NCI-H2227 treated with DMSO at 0.1 percent for 48 hours (cell line): ENCODE measurements at places on chromosomes 5 and 9.

- DNase-seq = no peak
Observed at GRCh38 chr5:103333376-103333775, 74.8 kb downstream of the MACIR start.

DNA sequence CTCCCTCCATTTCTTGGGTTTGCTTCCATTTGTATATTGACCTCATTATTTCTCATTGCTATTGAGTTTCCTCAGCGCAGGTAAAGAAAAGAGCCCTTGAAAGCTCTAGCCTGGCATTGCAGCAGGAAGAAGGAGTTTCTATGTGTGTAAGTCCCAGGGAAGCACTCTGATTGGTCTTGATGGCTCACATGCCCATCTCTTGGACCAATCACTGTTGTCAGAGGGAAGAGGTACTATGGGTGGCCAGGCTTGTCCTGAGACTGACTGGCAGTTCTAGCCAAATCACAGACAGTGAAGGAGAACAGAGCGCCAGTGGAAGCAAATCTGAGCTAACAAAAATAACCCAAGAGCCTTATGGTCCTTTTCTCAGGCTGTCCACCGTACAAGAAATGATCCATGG, 219.0 kb downstream of the PAX5 start:
- DNase-seq = no peak

DNA sequence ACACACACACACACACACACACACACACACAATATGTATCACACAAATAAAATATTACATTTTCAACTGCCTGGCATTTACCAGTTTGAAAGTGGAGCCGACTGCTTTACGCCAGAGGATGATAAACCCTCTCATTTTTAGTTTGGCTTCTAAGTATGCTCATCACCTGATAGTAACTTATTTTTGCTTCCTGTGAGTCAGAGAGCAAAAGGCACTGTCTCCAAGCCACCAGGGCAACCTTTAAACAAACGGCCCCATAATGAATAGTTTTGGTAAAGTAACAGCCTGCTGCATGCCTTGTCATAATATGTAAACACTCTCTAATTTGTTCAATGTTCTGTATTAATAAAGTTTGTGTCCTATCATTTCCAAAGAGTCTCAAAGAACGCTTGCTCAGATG, 26.9 kb downstream of the KLF4 start:
- no peak for DNase-seq

- DNase-seq = no peak
Observed at GRCh38 chr9:89952401-89952800, 347.6 kb downstream of the GADD45G start.

DNA sequence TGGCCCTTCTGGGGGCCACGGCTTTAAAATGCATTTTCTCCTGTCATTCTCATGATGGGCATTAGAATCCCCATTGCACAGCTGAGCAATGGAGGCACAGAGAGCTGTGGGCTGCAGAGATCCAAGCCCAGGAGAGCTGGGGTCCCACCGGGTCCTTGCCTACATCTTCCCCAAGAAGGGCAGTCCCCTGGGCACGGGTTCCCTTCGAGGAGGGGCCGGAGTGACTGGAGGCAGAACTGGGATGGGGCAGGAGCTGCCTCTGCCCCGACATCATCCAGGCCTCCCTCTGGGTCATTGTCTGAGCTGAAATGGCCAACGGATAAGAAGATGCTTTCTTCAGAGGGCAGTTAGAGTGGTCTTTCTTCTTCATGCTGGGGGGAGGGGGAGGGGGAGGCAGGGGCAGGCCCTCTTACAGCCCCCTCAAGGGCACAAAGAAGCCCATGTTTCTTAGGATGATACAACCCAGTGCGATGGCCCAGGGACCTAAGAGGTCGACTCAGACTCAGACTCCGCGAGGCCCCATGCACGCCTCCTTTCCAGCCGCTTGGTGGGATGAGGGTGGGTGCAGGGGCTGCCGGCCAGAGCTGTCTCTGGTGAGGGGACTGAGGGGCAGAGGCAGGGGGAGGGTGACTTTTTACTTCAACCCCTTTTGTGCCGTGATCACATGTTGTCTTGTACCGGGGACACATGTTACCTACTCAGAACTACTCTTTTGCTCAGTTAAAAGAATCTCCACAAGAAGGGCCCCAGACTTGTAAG, 112.4 kb upstream of the IRX2 start:
- DNase-seq = no peak

- peak; percentile 14 for DNase-seq
Observed at GRCh38 chr9:128456613-128457061, 831 bp downstream of the ODF2 start.

DNA sequence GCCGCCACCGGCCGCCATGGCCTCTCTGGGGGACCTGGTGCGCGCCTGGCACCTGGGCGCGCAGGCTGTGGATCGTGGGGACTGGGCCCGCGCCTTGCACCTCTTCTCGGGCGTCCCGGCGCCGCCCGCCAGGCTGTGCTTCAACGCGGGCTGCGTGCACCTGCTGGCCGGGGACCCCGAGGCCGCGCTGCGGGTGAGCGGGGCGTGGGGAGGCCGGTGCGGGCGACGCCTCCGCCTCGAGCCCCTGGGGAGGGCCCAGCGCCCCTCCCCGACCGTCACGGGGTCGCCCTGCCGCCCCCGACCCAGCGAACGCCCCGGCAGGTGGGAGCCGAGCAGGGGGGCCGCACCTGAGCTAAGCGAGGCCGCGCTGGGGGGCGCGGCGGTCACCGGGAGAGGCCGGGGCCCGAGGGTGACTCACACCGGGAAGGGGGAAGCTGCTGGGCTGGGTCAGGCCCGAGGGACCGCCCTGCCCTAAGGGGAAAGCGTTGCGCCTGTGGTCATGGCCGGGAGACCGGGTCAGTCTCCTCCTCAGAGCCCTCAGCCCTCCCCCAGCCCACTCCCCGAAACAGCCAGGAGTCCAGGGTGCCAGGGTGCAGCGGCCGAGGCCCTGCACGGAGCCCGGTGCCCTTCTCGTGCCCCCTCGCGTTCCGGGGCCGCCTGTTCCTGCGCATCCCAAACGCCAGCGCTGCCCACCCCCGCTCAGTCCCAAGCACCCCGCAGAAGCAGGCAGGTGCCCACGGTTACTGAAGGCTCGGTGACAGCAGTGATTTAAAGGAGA, 510 bp downstream of the NOXA1 start:
- DNase-seq = no peak

- no peak for DNase-seq
Observed at GRCh38 chr9:12640866-12641636, 52.1 kb upstream of the TYRP1 start.

DNA sequence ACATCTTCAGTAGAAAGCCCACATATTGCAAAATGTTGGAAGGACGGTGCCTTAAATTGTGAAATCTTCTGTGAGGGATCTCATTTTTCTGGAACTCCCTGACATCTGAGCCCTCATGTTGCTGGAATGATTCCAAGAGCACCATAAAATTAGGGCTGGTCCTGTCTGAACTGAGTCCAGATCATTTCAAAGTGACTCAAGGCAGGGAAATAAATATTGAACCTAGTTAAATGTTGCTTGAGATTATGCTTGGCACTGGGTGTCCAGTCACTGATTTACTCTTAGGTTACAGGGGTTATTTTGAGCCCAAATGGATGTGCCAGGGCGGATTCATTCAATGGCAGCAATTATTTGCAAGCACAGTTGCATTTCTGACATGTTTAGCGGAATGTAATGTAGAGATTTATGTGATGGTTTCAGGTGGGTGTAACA, 437.0 kb downstream of the PIK3R1 start:
- peak; percentile 6 for DNase-seq

DNA sequence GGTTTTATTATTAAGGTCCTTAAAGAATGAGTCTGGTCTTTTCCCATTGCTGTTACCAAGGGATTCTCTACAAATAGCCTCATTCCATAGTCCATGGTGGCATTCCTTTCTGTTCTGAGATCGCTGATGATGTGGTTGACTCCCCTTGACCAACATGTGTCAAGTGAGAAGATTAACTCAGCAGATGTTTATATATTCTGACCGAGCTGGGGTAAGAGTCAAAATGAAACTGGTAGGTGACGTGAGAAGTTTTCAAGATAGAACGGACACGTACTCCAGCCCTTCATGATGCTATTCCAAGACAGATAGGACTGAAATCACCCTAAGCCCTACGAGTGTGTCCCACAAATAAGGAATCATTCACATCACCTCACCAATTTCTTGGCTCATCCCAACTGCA, 155.5 kb upstream of the WWC1 start:
- no peak for DNase-seq

GRCh38 chr9:120438836-120439546, 141.0 kb downstream of the CDK5RAP2 start:
- peak; percentile 1 for DNase-seq

- no peak for DNase-seq
Observed at GRCh38 chr5:63032343-63032742, 453.7 kb downstream of the LRRC70 start.

GRCh38 chr9:111271481-111272080, 58.4 kb downstream of the OR2K2 start:
- DNase-seq = no peak

GRCh38 chr5:173730632-173731298, 114.3 kb upstream of the BOD1 start:
- DNase-seq = no peak
